NCI-H460 (cell line): ENCODE measurements at places on chromosomes 11 and 22.

GRCh38 chr11:83157594-83158356 is 844 bp downstream of the PCF11 start:
- DNase-seq, result peak; percentile 45

DNA sequence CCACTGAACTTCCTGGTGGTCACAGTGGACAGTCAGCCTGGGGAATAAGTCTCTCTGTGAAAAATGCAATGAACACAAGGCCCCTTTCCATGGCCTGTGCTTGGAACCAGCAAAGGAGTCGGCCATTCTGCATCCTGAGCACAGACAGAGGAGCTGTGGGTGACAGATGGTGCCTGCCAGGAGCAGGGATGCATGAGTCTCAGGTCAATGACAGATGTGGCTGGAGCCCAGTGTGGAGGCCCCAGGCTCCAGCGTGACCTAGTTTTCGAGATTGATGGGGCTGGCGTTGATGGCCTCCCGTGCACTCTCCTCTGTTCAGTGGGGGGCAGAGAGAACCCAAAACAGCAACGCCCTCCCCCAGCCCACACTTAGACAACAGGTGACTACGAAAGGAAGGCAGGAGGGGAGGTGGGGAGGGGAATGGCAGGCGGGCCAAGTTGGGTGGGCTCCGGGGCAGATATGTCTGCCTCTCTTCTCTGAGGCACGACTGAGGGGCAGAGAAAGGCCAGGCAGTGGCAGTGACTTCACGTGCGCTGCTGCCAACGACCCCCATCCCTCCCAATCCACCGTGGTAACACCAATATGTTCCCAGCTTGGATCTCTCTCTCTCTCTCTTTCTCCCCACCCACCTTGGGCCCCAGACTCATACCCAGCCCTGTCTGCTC is 34.4 kb upstream of the CD5 start:
- no peak for DNase-seq

GRCh38 chr22:50526834-50527801 is 1.7 kb upstream of the SCO2 start:
- no peak for DNase-seq

- no peak for DNase-seq
These were observed 1.0 kb upstream of the ROBO4 start for GRCh38 chr11:124898711-124899110.

DNA sequence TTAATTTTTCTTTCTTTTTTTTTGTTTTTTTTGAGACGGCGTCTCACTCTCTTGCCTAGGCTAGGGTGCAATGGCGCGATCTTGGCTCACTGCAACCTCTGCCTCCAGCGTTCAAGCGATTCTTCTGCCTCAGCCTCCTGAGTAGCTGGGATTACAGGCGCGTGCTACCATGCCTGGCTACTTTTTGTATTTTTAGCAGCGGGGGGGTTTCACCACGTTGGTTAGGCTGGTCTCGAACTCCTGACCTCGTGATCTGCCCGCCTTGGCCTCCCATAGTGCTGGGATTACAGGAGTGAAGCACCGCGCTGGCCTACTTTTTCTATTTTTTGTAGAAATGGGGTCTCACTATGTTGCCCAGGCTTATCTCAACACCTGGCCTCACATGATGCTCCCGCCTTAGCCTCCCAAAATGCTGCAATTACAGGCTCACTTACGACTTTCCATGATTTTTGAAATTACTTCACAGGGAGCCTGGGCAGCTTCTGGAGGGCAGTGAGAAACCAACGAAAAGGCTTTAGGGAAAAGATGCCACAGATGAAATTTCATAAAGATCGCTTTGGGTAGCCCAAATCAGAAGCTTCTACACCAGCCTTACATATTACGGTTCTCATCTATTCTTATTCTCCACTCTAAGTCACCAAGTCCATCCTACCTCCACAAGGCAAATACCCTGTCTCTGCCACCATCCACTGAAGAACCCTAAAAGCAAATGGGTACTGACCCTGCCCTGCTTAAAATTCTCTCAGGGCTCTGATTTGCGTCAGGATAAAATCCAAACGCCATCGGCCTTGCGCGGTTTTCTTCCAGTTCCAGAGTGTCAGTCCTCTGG is 866 bp upstream of the RRM1 start:
- no peak for DNase-seq

- peak; percentile 4 for DNase-seq
These were observed 12.2 kb downstream of the MRGPRF start for GRCh38 chr11:69000831-69001242.

- no peak for DNase-seq
These were observed 72.6 kb downstream of the MYO7A start for GRCh38 chr11:77200351-77201268.

- peak; percentile 21 for DNase-seq
These were observed 4.7 kb downstream of the MPEG1 start for GRCh38 chr11:59207988-59208451.

DNA sequence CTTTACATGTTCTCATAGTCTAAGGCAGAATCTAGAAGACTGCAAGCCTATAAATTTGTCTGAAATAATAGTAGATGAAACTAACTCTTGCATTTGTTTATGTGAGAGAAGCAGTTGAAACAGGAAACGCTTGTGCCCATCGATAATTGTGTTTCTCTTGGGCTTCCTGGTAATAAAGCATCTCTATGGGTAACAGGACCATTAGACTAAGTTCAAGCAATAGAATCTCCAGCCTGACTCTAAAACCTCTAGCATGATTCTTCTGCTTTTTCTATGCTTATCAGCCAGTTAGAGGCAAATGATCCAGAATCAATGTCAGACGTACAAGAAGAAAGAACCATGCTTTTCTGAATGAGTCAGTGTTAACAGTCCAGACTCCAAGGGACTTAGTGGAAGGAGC is 1734.4 kb downstream of the LRRC4C start:
- no peak for DNase-seq

DNA sequence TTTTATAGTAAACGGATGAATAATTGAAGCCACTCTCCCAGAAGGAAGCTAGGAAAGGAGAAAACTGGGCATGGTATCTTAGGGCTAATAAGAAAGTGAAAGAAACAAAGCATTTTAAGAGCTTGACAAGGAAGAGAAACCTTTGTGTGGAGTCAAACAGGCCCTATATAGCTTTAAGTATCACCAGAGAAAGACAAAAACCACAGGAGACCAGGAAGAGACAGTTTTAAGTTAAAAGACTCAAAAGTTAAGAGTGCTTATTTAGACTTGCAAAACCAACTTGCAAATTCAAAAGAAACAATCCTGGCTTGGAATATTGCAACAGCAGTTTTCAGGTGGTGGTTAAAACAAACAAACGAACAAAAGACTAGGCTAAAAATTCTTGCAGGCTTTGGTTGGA is 3.4 kb downstream of the PAK1 start:
- DNase-seq, result no peak

DNA sequence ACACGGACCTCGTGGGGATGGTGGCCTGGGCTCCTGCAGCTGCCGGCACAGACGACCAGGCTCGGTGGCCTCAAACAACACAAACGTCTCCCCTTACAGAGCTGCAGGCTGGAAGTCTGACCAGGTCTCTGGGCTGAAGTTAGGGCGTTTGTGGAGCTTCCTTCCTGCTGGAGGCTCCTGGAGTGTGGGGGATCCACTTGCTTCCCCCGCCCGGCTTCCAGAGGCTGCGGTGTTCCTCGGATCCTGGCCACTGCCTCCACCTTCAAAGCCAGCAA is 313.5 kb downstream of the CTTN start:
- no peak for DNase-seq

DNA sequence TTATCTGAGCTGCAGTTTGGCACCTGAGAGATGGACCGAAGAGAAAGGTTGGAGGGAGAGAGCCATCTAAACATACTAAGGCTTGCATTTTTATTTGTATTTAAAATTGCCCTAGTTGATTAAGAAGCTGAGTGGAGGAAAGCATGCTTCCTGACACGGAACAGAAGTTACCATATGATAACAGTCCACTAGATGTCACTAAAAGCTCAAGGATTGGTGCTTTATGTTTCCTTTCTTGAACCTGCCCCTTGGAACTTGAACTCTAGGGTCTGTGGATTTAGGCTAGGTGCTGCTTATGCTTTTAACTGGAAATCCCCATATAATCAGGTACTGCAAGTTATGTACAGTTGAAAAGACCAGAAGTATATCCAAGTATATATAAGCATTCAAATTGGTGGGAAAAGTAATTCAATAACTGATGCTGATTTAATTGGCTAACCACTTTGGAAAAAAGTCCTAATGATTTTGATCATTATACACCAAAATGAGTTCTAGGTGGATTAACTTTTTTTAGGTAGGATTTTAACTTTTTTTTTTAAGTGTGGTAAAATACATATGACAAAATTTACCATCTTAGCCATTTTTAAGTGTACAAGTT is 9.5 kb downstream of the RBMXL2 start:
- peak; percentile 50 for DNase-seq

- DNase-seq, result no peak
These were observed 47.0 kb downstream of the GAB2 start for GRCh38 chr11:78370406-78371172.

DNA sequence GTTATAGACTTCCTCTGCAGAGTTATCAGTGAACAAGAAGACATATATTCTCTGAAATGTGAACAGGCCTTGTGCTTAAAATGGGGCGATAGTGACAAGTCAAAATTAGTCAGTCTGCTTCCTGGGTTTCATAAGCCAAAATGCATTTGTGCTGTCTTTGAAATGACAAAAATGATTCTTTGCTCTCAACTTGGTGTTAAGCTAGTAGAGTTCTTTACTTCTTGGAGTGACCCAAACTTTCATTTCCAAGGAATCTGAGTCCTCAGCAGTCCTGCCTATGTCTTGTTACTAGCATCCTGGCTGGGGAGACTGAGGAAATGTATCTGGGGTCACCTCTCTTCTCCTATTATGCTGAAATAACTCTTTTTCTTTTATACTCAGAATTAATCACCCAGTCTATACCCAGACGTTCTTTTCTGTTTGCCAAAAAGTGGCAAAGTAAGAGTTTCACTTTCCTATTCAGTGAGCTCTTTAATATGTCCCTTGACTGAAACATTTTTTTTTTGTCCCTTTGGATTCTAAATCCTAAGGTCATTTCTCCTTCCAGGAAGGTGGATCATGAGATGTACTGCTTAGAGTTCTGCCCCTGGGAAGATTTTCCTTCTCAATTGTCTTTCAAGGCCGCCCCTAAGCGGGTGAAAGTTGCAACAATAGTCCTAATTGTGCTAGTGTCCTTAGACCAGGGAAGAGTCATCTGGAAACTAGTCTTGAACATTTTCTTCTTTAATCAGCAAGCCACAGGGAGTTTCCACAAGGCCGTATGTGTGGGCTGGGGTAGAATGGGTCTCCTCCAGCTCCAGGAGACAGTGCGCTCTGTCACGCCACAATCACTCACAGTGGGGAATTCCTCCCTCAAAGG is 53.0 kb upstream of the RDX start:
- no peak for DNase-seq

GRCh38 chr22:29302402-29302680 is 4.1 kb upstream of the GAS2L1 start:
- DNase-seq, result no peak

DNA sequence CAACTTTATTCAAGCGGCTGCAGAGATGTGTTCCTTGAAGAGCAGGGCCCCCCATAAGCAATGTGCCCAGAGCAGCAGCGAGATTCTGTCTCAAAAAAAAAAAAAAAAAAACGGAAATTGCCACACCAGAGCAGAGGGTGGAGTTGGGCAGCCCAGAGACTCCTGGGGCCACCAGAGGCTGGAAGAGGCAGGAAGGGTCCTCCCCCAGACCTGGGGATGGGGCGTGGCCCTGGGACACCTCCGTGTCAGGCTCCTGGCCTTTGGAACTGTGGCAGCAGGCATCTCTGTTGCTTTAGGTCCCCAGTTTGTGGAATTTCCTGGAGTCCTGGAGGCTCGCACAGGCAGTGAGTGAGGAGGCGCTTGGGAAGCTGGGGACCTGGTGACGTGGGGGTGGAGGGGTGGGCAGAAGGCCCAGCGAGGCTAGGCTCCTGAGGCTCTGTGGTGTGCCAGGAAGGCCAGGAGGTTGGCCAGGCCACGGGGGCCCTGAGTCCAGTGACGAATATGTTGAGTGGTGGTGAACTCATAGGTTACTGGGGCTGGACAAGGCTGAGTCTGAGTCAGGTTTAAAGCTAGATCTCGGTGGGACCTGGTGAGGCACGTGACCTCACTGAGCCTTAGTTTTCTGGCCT is 735.6 kb downstream of the BRD1 start:
- no peak for DNase-seq

DNA sequence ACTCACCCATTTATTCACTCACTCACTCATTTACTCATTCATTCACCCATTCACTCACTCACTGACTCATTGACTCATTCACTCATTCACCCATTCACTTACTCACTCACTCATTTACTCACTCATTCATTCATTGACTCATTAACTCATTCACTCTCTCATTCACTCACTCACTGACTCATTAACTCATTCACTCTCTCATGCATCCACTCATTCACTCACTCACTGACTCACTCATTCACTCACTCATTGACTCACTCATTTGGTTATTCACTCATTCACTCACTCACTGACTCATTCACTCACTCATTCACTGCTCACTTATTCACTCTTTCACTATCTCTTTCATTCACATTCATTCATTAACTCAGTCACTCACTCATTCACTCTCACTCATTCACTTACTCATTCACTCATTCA is 2.5 kb upstream of the MUC5AC start:
- DNase-seq, result no peak

DNA sequence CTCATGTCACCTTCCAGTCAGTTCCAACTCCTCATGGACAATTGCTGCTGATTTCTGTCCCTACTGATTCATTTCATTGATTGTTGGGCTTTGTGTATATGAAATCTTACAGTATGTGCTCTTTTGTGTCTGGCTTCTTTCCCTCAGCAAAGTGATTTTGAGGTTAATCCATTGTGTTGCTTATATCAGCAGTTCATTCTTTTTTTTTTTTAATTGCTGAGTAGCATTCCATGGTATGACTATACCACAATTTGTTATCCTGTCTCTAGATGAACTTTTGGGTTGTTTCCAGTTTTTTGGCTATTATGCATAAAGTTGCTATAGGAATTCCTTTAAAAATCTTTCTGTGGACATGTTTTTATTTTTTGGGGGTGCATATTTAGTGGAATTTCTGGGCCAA is 59.9 kb downstream of the NXPE1 start:
- no peak for DNase-seq

- DNase-seq, result no peak
These were observed 18.1 kb upstream of the KLHL35 start for GRCh38 chr11:75450826-75451821.

GRCh38 chr11:61494381-61494961 is 14.1 kb upstream of the LRRC10B start:
- DNase-seq, result no peak

DNA sequence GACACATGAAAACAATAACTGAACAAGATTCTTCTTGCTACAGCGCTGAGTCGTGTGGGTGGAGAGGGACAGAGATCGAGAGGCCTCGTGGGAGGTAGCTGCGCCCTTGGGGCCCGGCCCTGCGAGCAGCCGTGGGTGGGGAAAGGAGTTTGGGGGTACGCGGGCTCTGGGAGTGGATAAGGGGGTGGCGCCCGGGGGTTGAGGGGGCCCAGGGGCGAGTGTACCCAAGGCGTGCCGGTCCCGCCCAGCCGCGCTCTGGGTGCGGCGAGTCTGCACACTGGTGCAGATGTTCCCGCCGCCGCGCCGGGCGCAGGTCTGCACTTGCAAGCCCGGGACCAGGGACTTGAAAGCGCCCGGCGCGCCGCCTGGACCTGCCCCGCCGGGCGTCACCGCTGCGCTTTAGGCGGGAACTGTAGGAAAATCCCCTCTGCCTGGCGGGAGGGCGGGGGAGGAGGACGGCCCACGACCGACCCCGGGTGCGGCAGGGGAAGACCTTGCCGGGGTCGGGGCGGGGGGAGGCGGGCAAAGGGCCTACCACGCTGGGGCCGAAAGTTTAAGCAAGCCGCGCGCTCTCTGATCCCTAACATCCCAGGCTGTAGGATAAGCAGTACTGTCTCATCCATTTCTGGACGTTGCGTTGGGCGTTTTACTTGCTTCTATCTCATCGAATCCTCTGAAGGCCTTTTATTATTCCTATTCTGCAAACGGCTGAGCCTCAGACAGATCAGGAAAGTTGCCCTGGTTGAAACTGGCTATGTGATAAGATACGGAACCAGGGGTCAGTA is 1.4 kb upstream of the KREMEN1 start:
- DNase-seq, result no peak
